ENCODE measurements at places on chromosomes 4 and X.
A peak's percentile ranks its signal among the peaks of the same experiment; 100 is the strongest.

GRCh38 chr4:93744961-93745360 is 83.6 kb upstream of the ATOH1 start:
- H3K4me3 ChIP-seq, result no peak overlapping the region
- no peaks in the 10 kb centered on the region for H3K4me1 ChIP-seq
- no peaks in the 10 kb centered on the region for H3K36me3 ChIP-seq
- no peaks in the 10 kb centered on the region for H3K27me3 ChIP-seq
- no peak overlapping the region for H3K27ac ChIP-seq

- H3K4me3 ChIP-seq, result no peak overlapping the region
- no peaks in the 10 kb centered on the region for H3K36me3 ChIP-seq
- H3K27me3 ChIP-seq, result peaks cover 64% of the 10 kb centered on the region
- DNase-seq, result no peak
- H3K27ac ChIP-seq, result no peak overlapping the region
- H3K4me1 ChIP-seq, result peaks cover 8% of the 10 kb centered on the region
Observed at GRCh38 chr4:105896984-105897775, 1.9 kb downstream of the NPNT start.

GRCh38 chrX:38807873-38808272 is 6.6 kb downstream of the MID1IP1 start:
- no peak for DNase-seq
- peaks cover 34% of the 10 kb centered on the region for H3K36me3 ChIP-seq
- H3K4me3 ChIP-seq, result peak overlapping the region; percentile 91
- H3K27me3 ChIP-seq, result no peaks in the 10 kb centered on the region

DNA sequence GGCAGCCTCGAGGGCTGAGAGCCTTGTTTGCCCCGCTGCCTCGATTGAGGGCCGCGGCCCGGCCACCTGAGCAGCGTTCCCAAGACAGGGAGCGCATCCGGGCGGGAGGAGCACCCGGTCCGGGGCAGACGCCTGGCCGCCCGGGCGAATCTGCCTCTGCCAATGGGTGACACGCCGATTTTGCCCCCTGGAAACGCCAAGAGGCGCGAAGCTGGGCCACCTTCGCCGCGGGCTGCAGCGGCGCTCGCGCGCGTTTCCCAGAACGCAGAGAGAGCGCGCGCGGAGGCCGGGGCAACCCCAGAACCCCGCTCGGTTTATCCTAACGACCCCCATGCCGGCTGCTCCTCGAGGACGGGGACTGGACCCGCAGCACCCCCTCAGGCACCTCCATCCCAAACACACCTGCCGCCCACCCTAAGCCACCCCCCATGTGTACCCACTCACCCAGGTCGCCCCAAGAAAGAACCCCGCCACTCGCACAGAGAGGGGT is 575 bp downstream of the MAP7D2 start:
- no peak overlapping the region for H3K27ac ChIP-seq
- peaks cover 35% of the 10 kb centered on the region for H3K27me3 ChIP-seq
- no peak overlapping the region for H3K4me3 ChIP-seq

DNA sequence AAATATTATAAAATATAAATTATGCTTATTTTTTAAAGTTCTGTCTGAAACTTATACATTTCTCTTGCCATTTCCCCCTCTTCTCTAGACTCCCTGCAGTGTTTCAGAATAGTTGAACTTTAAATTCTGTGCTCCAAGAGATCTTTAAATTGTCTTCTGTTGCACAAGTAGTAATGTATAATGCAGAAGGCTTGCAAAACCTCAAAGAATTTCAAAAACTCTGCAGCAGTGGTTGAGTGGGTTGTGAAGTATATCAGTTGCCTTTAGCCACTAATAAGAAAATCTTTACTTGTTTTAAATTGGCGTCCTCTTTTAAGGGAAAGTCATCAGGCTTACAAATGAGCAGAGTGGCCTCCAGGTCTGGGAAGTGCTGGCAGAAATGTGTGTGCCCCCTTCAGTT is 1153.3 kb upstream of the PABPC4L start:
- H3K4me3 ChIP-seq, result no peak overlapping the region
- H3K27ac ChIP-seq, result no peak overlapping the region
- no peaks in the 10 kb centered on the region for H3K27me3 ChIP-seq
- no peaks in the 10 kb centered on the region for H3K36me3 ChIP-seq

- H3K27me3 ChIP-seq, result peaks cover 3% of the 10 kb centered on the region
- no peak overlapping the region for H3K27ac ChIP-seq
- H3K36me3 ChIP-seq, result no peaks in the 10 kb centered on the region
- no peak overlapping the region for H3K4me3 ChIP-seq
- H3K4me1 ChIP-seq, result no peaks in the 10 kb centered on the region
- no peak for DNase-seq
Observed at GRCh38 chrX:50705042-50705441, 109.0 kb downstream of the SHROOM4 start.

- no peak for DNase-seq
- no peak overlapping the region for H3K4me3 ChIP-seq
- no peaks in the 10 kb centered on the region for H3K4me1 ChIP-seq
- H3K36me3 ChIP-seq, result no peaks in the 10 kb centered on the region
Observed at GRCh38 chrX:149720021-149720689, 8.3 kb downstream of the MAGEA11 start.

Data from activated naive CD4-positive, alpha-beta T cell treated with anti-CD3 and anti-CD28 coated beads, Interleukin-2, amount 10 ng/mL, durations not matched to agents 7 days and 5 days (primary cell).